Nucleus accumbens (tissue), 56 donors: ENCODE measurements at places on chromosomes 7 and 10.

DNA sequence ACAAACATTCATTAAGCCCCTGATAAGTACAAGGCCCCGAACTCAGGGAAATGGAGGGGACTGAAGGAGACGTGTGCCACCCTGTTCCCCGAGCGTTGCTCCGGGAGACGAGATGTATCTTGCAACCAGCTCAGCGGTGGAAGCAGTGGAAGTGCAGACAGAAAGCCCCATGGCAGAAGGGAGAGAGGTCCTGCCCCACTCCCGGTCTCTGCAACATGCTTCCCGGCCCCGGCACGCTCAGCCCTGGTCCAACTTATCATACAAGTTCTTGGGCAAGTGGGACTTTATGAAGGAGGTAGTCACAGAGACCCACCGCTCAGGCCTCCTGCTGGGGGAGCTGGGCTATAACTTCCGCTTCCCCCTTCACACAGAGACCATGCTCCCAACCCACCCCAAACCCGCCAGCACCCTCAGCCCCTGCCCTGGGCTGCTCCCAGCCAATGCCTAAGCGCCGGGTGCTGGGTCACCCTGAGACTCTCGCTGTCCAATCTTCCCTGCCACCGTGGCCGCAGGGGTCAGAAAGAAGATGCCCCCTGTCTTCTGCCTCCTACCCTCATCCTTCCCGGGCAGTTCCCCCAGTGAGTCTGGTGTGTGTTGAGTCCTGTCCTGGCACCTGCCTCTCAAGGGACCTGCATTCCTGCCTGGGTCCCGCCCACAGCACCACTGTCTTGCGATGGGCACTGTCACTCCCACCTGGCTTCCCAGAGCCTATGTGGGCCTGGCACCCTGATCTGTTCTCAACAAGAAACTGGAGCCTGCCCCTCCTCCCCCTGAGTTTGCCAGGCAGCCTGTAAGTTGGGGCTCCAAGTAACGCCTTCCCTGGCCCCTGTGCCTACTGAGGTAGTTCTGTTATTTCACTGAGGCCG lies 157.7 kb downstream of the PRKAG2 start:
- DNase-seq, result no peak

GRCh38 chr10:60732198-60732806 lies 46.0 kb upstream of the CDK1 start:
- DNase-seq, result no peak

DNA sequence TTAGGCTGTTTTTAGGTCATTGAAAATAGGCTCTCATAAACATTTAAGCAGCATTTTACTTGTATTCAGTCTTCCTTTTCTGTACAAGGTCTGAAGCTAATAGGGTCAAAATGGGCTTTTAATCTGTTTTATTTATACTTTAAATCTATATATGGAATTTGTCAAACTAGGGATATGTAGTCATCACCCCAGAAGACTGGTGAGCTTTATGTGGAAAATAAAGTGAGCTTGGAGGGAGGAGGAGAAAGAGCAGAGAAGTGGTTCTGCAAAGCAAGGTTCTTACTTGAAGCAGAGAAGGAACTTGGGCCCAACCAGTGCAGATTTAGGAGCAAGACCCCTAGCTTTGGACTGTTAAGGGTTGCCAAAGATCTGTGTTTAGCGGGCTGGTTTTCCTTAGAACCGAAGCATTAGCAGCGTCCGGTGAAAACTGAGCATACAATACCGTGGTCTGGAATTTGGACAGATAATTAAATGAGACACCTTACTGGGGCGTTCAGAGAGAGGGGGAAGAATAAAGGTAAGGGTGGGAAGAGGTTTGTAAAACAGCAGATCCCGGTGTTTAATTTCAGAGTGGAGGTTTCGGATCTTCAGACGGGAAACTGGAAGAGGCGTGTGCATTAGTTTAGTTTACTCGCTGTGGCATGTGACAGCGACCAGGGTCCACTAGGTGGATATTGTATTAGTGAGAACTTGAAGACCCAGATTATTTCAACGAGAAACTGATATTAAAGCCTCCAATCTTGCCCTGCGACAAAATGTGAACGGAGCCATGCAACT lies 2.4 kb downstream of the BAMBI start:
- DNase-seq, result no peak

DNA sequence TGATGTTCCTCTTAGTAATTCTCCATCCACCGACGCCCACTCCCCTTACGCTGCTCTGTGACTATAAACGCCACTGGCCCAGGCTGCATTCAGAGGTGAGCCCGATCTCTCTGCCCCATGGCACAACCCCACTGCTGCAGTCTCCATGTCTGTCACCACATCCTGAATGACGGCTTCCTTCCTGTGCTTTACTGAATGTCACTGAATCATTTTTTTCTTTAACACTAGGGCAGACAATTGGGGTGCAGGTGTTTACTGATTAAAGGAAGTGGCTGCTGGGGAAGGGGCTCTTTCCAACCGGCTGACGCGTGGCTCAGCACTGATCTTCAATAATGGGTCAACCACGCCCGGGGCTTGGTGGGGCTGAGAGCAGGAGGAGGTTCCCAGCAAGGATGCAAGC lies 208.3 kb downstream of the USP6NL start:
- no peak for DNase-seq

DNA sequence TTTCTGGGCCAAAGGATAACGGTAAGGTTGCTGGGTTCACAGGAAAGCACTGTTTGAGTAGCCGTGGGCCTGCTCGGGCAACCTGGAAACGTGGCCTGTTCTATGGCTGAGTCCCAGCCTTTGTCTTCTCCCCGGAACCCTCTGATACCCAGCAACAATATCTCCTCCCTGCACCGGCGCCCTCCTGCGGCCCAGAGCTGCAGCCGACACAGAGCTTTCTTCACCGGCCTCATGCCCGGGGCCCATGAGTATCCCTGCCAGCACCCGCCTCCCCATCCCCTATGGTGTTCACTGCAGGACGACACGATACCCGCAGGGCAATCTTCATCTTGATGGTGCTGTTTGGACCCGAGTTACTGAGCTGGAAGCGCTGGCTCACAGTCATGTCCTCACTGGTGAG lies 38.6 kb upstream of the NCAPG2 start:
- DNase-seq, result no peak

DNA sequence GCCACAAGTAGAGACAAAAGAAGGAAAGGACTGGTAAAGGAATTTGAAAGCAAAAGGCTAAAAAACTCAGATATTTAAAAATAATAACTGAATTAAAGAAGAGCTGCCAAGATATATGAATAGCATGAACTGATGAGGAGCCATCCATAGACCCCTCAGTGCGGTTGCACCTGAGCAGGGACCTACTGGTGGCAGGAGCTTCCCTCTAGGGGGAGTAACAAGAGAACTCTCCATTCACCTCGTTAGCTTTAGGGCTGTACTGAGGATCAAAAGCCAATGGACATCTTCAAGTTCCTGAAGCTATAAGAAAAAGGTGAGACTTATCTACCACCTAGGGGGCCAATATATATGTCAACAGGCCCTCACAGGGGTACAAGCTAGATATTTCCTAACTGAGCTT lies 27.8 kb upstream of the DOCK1 start:
- DNase-seq, result no peak

DNA sequence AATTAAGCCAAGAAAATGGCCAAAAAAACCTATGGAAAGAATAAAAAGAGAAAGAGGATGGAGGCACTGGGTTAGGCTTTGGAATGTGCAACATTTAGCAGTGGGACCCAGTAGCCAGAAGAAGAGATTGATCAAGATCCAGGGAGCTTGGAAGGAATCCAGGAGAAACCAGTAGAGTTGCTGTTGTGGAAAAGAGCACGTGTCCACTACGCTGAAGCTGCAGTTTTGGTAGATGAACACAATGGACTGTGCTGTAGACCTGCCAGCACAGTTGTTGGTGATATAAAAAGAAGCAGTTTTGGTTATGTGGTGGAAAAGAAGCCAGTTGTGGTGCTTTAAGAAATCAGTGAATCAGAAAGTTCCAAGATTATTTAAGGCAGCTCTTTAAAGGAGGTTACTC lies 802.2 kb upstream of the POM121L12 start:
- no peak for DNase-seq

GRCh38 chr10:43649185-43649523 lies 473 bp upstream of the ZNF32 start:
- no peak for DNase-seq

GRCh38 chr7:82678716-82679115 lies 235.1 kb upstream of the CACNA2D1 start:
- DNase-seq, result no peak

- no peak for DNase-seq
Observed at GRCh38 chr7:28811008-28811407, 147.1 kb downstream of the TRIL start.

DNA sequence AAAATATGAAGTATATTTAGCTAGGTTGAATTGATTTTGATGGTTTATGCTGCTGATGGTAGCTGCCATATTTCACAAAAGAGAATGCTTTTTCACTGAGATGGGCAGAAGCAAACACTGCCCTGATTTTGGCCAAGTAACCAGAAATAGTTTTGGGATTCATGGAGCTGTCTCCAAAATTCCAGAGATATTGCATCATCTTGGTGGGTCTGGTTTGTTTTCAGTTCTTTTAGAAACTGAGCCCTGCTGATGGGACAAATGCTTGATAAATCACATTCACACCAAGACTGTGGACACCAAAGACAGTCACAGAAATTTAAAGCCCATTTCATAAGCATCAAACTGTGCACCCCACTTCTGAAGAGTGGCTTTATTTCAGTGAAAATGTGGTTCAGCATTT lies 140.5 kb downstream of the BICC1 start:
- DNase-seq, result no peak

DNA sequence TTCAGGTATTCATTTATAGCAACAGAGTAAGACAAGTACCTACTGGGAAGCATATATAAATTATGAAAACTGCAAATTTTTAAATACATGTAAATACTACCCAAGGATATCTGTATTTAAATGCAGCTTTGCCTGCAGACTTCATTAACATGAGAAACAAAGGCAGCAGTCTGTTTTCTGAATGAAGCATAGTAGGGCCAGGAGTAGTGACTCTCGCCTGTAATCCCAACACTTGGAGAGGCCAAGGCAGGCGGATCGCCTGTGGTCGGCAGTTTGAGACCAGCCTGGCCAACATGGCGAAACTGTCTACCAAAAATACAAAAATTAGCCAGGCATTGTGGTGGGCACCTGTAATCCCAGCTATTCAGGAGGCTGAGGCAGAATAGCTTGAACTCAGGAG lies 42.5 kb upstream of the PHF14 start:
- no peak for DNase-seq

GRCh38 chr10:71217266-71218045 lies 5.1 kb downstream of the UNC5B start:
- no peak for DNase-seq

- peak; percentile 66 for DNase-seq
Observed at GRCh38 chr10:112952282-112953173, 2.5 kb downstream of the TCF7L2 start.

DNA sequence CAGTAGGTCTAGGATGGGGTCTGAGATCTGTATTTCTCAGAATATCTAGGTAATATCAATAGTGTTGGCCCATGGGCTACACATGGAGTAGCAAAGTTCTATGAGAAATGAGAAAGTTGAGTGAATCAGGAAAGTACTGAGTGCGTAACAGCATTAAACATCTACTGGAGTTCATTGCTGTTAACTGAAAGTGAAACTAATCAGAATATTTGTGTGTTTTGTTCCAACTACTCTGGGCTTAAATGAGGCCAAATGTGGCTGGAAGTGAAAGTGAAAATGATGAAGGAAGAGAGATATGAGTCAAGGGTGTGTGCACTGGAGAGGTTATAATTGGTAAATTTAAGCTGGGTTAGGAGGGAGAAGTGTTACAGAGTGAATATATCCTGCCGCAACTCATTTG lies 46.5 kb downstream of the TMEM106B start:
- DNase-seq, result no peak

- no peak for DNase-seq
Observed at GRCh38 chr10:89904755-89905154, 203.4 kb downstream of the KIF20B start.

DNA sequence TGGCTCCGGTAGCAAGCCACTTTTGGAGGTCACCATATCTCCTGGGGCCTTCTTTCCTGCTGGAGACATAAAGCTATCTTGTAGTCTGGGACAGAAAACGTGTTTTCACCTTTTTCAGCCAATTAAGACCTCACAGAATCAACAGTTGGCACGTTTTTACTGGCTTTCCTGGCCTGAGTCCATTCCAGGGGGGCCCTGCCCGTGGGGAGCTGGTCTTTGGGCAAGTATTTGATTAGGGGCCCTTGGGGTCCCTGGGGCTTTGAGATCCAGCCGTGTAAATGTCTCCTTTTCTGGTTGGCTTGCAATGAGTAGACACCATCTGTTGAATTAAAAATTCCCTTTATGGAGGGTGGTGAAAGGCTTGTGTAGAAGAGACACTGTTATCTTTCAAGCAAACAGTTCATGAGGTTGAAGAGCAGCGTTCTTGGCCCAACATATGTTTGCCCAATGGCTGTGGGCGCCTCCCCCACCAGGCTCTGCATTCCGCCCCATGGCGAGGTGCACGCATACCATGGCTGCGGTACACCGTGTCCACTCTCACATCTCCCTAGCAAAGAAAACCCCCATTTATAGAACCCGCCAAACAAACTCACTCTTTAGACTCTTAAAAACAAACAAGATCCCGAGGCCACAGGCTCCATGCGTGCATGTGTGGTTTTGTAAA lies 593.2 kb downstream of the LRMDA start:
- no peak for DNase-seq

- no peak for DNase-seq
Observed at GRCh38 chr10:124415210-124415609, 3.5 kb downstream of the OAT start.

- DNase-seq, result peak; percentile 24
Observed at GRCh38 chr7:47818796-47819606, 129.3 kb downstream of the PKD1L1 start.

GRCh38 chr7:135597181-135597925 lies 39.6 kb downstream of the NUP205 start:
- no peak for DNase-seq

DNA sequence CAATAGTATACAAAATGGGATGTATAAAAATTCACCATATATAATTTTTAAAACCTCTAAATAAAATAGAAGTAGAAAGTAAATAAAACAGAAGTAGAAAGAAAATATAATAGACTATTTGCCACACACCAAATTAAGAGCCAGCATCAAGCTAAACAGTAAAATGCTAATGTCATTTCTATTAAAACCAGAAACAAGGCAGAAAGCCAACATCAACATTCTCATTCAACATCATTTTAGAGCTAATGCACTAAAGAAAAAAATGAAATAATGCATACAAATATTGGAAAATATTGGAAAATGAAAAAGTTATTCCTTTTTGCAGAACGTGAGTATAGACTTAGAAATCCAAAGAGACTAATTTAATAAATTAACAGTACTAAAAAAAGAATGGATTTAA lies 23.4 kb upstream of the RELN start:
- no peak for DNase-seq

- no peak for DNase-seq
Observed at GRCh38 chr7:3495530-3495929, 194.5 kb downstream of the SDK1 start.

GRCh38 chr7:24313777-24314176 lies 29.8 kb downstream of the NPY start:
- DNase-seq, result no peak
